ENCODE measurements at places on chromosomes 6 and 20. TPM values are rescaled to one million over a fixed set of nuclear protein-coding genes. Genes with fewer than 3 reads are reported as not detected.

Gene BCAS1
- total RNA-seq = 0.69 TPM

Gene COL9A1
- total RNA-seq = not detected

Gene CDH4
- 10.3 TPM for total RNA-seq

Gene BMP2
- total RNA-seq = 0.33 TPM

Gene APCDD1L
- total RNA-seq = 0.11 TPM

Gene KCNB1
- total RNA-seq = 2.2 TPM

Gene CST4
- total RNA-seq = not detected

Gene IPCEF1
- 0.10 TPM for total RNA-seq

Gene PRL
- total RNA-seq = not detected

Gene TGM2
- 428 TPM for total RNA-seq

Gene UBE2C
- total RNA-seq = 230 TPM

Gene RGS17
- total RNA-seq = 7.3 TPM

Gene SLC17A3
- 0.86 TPM for total RNA-seq

Gene CPXM1
- 0.04 TPM for total RNA-seq

Gene FOXF2
- 19.5 TPM for total RNA-seq

Gene GSTA1
- not detected for total RNA-seq

Gene IRF4
- total RNA-seq = 0.24 TPM

Gene KAT14
- total RNA-seq = 11.3 TPM

Gene SPATS1
- not detected for total RNA-seq

Gene CTAGE9
- not detected for total RNA-seq

Gene FAM83C
- 0.09 TPM for total RNA-seq

Gene NOX3
- total RNA-seq = not detected

Gene PGC
- 0.14 TPM for total RNA-seq

Gene FRMD1
- total RNA-seq = 0.05 TPM

Gene CFAP61
- total RNA-seq = 0.44 TPM

Gene NINL
- 14.4 TPM for total RNA-seq

Gene PDYN
- not detected for total RNA-seq

Gene PTP4A1
- 66.8 TPM for total RNA-seq

Gene SLC52A3
- 0.60 TPM for total RNA-seq

Gene PNLDC1
- 0.05 TPM for total RNA-seq

Gene PRRT1
- 0.66 TPM for total RNA-seq

Gene PSORS1C2
- total RNA-seq = not detected

Gene PI16
- total RNA-seq = not detected

Gene SCAF8
- total RNA-seq = 18.6 TPM

Gene PAK5
- total RNA-seq = not detected

Gene SCUBE3
- 0.05 TPM for total RNA-seq

Gene NRSN2
- total RNA-seq = 65.5 TPM

Gene TGM3
- total RNA-seq = 0.12 TPM

Gene RBM24
- 9.3 TPM for total RNA-seq

Gene PM20D2
- 14.2 TPM for total RNA-seq

Gene TCF15
- not detected for total RNA-seq

Gene RIMS1
- not detected for total RNA-seq

Gene PAX1
- total RNA-seq = 0.11 TPM

Gene CAGE1
- 0.04 TPM for total RNA-seq

Gene ENPP3
- not detected for total RNA-seq

Gene RCAN2
- not detected for total RNA-seq

Gene TRERF1
- total RNA-seq = 7.1 TPM
